ENCODE measurements at places on chromosomes 1 and 21.
A peak's percentile ranks its signal among the peaks of the same experiment; 100 is the strongest.

DNA sequence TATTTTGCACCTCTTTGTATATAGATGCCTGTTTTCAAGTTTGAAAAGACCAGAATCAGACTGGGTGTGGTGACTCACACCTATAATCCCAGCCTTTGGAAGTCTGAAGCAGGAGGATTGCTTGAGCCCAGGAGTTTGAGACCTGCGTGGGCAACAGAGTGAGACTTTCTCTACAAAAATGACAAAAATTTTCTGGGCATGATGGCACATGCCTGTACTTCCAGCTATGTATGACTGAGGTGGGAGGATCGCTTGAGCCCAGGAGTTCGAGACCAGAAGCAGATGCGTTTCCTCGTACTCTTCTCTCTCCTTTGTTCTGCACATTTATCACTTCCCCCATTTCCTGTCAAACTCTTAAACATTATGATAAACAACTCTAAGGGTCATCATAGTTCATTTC is 310.0 kb upstream of the SNX7 start:
- DNase-seq = no peak

GRCh38 chr1:41545996-41546832 is 61.7 kb upstream of the EDN2 start:
- DNase-seq = no peak

GRCh38 chr1:170305777-170306512 is 160.2 kb downstream of the NTMT2 start:
- DNase-seq = no peak

DNA sequence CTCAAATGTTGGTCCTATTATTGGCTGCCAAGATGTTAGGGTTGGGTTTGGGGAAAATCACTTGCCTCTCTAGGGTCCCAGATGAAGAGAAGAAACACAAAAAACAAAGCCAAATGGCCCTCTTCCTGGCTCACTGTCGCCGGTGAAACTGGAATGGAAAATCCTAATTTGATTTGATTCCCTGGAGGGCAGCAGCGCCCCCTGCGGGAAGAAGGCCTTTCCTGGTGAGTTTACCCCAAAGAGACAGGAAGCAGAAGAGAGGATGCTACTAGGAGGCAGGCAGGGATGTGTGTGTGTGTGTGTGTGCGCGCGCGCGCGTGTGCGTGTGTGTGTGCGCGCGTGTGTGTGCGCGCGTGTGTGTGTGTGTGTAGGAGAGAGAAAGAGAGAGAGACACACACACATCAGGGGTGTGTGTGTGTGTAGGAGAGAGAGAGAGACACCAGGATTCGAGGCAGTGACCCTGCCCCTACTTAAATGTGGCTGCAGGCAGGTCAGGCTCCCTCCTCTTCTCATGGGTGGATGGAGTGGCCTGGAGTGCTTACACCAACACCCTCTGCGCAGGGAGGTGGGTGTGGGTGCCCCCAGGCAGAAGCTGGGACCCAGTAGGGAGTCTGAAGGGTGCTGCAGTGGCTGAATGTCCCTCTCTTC is 3.1 kb upstream of the SELENON start:
- peak; percentile 37 for DNase-seq

- no peak for DNase-seq
Measured at GRCh38 chr1:116321766-116322175, 51.3 kb upstream of the ATP1A1 start.

DNA sequence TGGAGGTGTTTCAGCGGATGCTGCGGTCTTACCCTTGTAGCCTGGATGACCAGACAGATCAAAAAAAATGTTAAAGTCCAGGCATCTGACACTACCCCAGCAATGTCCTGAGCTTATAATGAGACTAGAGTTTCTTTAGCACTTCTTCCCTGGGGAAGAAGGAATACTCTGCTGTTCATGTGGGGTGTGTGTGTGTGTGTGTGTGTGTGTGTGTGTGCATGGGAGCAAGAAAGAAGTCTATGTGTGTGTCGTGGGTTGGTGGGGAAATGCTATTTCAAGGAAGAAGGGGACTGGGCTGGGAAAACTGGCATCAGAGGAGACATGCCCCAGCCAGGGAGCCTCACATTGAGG is 3.0 kb upstream of the RASSF5 start:
- DNase-seq = no peak

DNA sequence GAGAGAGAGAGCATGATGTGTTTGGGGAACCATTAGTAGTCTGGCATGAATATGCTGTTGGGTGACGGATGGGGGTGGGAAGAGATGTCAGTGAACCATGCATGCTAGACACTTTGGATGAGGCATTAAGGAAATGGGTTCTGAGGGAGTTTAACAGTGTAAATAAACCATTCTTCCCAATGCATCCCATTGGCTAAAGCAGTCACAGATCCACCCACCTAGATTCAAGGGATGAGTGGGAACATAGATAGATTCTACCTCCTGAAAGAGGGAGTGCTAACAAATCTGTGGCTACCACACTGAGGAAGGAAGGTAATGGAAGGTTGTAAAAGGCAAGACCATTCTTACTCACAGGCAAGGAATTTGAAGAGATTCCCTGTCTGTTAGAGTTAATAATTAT is 129.8 kb upstream of the CACNA1E start:
- DNase-seq = no peak

GRCh38 chr1:167522246-167522645 is 3.9 kb upstream of the CD247 start:
- DNase-seq = peak; percentile 80

DNA sequence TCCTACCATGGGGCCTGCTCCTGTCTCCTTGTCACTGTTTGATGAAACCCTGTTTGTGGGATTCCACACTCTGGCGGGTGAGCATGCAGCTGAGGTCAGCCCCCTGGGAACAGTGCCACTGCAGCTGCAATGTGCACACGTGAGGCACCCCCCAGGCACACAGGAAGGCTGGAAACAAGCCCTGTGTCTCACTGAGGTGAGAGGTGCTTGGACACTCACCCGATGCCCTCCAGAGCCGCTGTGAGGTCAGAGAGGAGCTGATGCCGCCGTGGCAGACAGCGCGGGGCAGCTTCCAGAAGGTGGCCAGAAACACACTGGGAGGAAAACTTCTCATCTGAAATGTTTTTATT is 49.7 kb downstream of the SLX9 start:
- peak; percentile 41 for DNase-seq

All from A172 (cell line).